ENCODE measurements at places on chromosomes 3 and 15.
A peak's percentile ranks its signal among the peaks of the same experiment; 100 is the strongest.

- DNase-seq: no peak
Measured at GRCh38 chr3:101709126-101709525, 15.3 kb upstream of the CEP97 start.

GRCh38 chr3:54862526-54862925 is 65.3 kb downstream of the LRTM1 start:
- peak; percentile 40 for DNase-seq

GRCh38 chr15:92466834-92467233 is 73.2 kb downstream of the ST8SIA2 start:
- no peak for DNase-seq

GRCh38 chr3:120661106-120661905 is 20.7 kb downstream of the HGD start:
- no peak for DNase-seq

DNA sequence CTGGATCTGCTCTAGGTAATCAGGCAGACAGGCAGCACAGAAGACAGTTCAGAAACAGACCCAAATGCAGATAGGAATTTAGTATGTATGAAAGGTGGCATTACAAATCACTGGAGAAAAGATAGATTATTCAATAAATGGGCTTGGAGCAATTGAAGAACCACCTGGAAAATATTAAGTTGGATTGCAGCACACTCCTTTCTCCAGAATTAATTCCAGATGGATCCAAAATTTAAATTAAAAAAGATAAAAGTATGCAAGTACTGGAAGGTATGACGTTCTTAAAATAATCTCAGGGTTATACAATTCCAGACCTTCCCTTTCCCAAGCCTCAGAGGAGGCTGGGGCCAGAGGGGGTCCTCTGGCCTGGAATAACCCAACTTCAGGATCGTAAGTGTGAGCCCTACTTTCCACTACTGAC is 32.5 kb downstream of the HRH1 start:
- DNase-seq: no peak

- no peak for DNase-seq
Measured at GRCh38 chr3:140359233-140359995, 318.4 kb upstream of the TRIM42 start.

- no peak for DNase-seq
Measured at GRCh38 chr3:8540456-8540855, 38.8 kb downstream of the LMCD1 start.

- no peak for DNase-seq
Measured at GRCh38 chr3:25096536-25096935, 331.5 kb upstream of the RARB start.

GRCh38 chr3:135009014-135009413 is 214.0 kb downstream of the EPHB1 start:
- DNase-seq: no peak

DNA sequence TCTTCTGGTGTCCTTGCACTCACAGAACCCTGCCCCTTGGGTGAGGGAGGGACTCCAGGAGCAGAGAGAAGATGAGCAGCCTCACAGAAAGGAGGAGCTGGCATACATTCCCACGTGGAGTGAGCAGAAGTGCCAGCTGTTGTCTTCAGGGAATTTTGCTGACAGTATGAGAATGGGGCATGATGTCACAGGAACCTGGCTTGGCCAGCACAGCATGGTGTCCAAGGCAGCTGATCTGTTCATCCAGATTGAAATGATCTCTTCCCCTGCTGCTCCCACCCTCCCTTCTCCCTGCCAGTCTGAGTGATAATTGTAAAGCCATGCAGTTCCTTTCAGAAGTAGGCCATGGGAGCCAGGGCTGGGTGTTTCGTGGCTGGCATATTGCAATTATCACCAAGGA is 53.3 kb downstream of the GJD2 start:
- no peak for DNase-seq

DNA sequence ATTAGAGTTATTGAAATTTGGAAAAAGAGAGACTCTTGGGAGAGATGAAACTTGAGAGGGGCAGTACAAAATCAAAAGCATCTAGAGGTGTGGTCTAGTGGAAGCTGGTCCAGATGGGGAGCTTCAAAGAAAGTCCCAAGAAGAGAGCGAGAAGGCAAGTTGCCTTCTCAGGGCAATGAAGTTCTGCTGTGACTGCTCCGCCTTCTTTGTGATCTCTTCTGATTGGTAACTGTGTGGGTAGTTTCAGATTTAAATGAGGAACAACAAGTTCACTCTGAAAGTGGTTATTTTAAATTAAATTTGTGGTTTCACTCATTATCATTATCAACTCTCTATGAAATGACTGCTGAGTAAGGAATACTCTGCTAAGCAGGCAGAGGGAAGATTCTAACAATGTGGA is 233.3 kb downstream of the NLGN1 start:
- DNase-seq: no peak

DNA sequence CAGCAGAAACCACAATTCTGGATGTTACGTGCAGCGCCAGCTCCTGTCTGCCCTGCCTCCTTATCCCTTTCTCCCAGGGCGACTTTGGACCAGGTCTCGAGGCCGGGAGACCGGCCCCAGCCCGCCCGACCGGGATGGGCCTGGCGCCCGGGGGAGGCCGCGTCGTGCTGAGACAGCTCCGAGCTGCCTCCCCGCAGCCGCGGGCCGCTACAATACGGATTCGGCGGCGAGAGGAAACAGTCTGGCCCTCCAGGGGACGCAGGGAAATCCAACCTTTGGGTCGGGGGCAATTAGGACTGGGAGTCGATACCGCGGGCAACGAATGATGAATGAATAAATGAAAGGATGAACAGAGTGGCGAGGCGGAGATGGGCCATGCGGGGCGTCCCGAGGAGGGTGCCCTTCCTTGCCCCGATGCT is 537 bp downstream of the GRAMD2A start:
- no peak for DNase-seq

- no peak for DNase-seq
Measured at GRCh38 chr3:120767106-120767505, 24.6 kb downstream of the GTF2E1 start.

- no peak for DNase-seq
Measured at GRCh38 chr15:74383286-74383685, 15.8 kb upstream of the CYP11A1 start.

DNA sequence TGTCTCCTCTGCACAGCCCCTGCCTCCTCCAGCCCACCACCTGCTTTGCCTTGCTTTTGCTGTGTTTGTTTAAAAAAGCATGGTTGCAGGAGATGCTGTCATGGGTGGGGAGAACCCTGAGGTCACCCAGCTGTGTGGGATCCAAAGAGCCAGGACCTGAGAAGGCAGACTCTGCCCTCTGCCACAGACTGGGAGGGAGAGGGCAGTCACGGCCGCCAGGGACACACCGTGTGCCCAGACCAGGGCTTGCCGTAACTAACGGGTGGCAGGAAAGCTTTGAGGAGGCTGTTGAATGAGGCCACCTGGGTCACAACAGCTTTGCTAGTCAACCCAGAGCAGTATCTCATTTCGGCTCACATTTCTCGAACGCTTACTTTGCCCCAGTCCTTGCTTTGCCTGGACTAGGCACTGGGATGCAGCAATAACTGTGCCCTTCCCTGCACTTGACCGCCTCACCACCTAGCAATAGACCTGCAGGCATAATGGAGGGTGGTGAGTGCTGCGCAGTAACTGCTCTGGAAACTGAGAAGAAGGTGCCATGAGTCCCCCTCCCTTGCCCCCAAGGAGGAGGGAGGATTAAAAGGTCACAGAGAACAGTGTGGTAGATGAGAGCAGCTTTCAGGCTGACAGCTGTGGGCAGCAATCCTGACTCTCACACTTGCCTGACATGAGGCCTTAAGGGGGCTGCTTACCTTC is 55.0 kb upstream of the CTDSPL start:
- no peak for DNase-seq

DNA sequence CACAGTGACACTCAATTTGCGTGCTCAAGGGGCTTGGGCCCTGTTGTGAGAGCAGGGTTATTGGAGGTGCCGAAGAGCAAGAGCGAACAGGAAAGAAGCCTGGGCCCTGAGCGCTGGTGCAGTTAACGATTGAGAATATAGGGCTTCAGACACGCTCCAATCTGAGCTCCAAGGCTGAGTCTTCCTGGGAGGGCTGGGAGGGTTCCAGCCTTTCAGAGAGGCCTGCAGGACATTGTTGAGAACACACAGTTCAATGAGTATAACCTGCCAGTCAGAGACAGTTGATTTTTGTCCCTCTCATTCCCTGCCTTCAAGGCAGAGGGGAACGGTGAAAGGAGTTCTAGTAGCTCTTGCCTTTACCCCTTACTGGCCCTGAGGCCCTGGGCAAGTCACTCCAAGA is 47.3 kb downstream of the GLDN start:
- no peak for DNase-seq

DNA sequence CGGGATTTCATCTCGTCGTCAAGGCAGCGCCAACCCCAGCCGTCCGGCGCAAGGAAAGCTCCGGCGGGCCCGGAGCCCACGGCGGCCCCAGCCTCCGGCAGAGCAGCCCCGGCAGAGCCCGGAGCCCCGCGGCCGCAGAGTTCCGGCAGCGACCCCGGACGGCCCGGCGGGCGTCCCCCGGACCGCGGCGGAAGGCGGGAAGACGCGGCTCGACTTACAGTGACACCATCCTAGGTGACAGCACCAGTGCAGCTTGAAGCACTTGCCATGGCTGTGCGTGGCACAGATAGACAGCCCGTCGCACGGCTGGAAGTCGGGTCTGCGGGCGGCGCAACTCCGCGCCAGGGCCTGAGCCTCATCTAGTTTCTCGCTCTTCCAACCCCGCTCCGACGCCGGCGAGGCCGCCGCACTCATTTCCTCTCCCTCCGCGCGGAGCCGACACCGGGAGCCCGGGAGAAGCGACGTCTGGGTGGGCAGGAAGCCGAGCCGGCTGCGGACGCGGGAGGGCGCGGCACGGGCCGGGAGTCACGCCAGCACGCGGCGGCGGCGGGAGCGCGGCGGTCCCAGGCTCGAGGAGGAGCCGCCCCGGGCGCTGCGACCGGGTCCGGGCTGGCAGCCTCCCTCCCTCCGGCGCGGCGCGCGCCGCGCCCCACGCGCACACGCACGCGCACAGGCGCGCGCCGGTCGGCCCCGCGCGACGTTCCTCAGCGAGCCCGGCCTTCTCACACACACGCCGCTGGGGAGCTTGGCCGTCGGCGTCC is at the start of gene C3orf70:
Gene C3orf70 (minus strand): TSS at position 651 of the 761 bp plus-strand sequence. CDS start 237 bp downstream, at position 414.
- DNase-seq: peak; percentile 57

- DNase-seq: no peak
Measured at GRCh38 chr3:139737682-139738361, 60.0 kb upstream of the NMNAT3 start.

GRCh38 chr3:194671511-194671899 is 486 bp downstream of the LSG1 start:
- DNase-seq: peak; percentile 45

DNA sequence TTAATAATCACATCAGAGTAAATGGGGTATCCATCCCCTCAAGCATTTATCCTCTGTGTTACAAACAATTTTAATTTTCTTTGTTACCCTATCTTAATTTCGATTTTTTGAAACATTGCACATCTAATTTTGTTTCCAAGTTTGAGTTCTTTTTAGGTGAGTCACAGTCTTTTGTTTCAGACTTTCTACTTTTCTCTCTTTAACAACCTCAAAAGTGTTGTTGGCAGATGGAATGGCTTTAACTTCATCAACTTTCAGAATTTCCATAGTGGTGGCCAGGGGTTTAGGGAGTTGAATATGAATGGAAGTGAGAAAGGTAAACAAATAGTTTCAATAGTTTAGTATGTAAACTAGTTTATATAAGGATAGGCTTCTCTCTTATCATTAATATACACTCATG is 223.0 kb upstream of the MLF1 start:
- DNase-seq: peak; percentile 12

GRCh38 chr3:113128386-113129015 is 82.9 kb upstream of the BOC start:
- peak; percentile 31 for DNase-seq

DNA sequence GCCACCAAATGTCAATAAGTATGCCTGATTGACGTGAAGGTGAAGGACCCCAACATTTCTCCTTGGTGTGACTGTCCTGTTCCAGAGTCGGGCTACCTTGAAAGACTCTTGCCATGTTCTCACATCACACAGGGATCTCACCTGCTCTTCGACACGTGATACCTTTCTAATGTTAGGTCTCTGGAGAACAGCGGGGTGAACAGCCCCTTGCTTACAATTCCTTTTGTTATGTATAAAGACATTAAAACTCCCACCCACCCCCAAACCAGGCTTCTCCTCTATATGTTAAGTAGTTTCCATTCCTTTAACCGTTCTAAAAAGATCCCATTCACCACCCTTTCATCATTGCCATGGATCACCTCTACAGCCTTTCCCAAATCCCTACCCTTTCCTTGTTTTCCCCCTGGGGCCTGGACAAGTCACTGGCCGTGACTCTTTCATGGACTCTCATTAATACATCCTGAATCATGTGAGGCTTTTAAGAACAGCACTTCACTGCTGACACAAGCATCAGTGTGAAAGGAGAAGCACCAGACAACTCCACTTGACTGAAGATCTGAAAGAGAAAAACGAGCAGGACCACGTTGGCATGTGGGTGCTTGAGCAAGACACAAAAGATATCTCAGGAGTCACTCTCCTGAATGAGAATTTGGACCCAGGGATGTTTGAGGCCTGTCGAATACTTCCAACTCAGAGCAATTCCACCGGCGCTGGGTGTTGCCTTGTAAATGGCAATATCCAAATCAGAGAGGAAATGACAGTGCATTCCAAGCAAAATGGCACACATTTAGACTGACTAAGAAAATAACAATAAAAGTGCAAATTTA is 115.0 kb downstream of the FOXP1 start:
- DNase-seq: no peak

GRCh38 chr15:99963096-99963825 is 230.0 kb upstream of the LYSMD4 start:
- peak; percentile 38 for DNase-seq

GRCh38 chr15:80777137-80777536 is 2.0 kb upstream of the CEMIP start:
- DNase-seq: peak; percentile 38

DNA sequence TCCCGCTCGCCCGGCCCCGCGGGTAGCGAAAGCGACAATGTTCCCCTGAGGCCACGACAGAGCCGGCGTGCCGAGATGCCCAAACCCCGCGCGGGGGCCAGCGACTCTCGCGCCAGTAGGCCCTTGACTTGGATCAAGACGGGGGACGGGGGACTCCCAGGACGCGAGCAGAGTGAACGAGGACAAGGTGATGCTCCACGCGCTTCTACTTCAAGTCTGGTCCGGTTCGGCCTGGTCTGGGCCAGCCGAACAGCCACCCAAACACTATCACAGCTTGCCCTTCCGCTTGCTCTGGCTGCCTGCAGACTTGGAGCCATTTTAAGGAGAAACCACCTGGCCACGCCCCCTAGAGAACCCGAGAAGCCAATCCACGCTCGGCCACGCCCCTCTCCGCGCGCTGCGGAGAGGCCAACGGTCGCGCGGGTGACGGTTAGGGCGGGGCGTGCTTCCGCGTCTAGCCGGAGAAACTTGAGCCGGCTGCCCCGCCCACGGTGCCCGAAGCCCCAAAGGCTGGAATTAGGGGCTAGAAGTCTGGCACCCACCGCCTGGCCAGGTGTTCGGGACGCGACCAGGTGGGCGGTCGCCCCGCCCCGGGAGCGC is 608 bp upstream of the NDUFAF3 start:
- peak; percentile 98 for DNase-seq

DNA sequence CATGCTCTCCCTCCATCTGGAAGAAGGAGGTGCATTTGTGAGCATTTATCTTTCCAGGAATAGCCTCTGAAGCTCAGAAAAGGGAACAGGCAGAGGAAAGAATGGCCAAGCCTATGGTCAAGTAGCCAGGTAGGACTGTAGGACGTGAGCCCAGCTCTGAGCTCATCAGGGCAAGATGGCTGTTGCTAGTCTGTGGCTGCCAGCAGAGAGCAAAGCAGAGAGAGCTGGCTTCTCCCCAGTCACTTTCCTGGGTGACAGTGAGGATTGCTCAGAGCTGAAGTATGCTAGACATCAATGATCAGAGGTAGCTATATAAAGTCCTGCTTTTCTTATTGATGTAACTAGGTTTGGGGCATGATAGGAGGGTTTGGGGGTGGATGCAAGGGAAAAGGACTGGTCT is 146.1 kb upstream of the SLC24A5 start:
- DNase-seq: no peak

Measured in EL (cell line).